Stromal cell of bone marrow (primary cell): ENCODE measurements at places on chromosomes 5 and 9.
A peak's percentile ranks its signal among the peaks of the same experiment; 100 is the strongest.

DNA sequence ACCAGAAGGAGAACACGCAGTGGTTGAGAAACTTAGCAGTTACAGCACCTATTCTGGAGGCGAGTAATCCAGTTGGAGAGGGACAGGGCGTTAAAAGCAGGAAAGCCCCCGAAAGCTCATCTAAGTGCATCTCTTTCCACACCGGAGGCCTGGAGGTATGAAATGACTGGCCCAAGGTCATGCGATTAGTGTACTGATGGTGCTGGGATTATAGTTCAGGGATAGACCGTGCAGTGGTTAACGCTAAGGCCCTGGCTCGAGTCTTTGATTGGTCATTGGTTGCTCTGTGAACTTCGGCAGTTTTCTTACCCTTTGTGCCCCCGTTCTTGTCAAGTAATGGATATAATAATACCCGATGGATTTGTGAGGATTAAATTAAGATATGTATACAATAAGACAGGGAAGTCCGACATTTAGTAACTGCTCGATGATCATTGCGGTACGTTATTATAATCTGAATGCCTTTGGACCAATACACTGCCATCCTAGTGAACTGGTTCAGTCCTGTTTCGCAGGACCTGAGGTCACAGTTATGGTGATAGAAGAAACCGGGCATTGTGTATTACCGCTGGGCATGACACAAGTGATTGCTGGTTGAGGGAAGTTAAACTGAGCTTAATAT lies 960 bp downstream of the CANX start:
- DNase-seq: no peak

- no peak for DNase-seq
Measured at GRCh38 chr5:150141544-150142184, 14.0 kb downstream of the PDGFRB start.

GRCh38 chr5:109863752-109864151 lies 174.0 kb downstream of the MAN2A1 start:
- DNase-seq: peak; percentile 21

- DNase-seq: no peak
Measured at GRCh38 chr5:77957516-77957915, 181.4 kb upstream of the TBCA start.

- DNase-seq: no peak
Measured at GRCh38 chr9:34197756-34198711, 19.2 kb downstream of the UBAP1 start.

GRCh38 chr9:15077946-15078729 lies 167.9 kb upstream of the FREM1 start:
- no peak for DNase-seq

- DNase-seq: no peak
Measured at GRCh38 chr5:154435226-154435625, 10.6 kb upstream of the SAP30L start.

DNA sequence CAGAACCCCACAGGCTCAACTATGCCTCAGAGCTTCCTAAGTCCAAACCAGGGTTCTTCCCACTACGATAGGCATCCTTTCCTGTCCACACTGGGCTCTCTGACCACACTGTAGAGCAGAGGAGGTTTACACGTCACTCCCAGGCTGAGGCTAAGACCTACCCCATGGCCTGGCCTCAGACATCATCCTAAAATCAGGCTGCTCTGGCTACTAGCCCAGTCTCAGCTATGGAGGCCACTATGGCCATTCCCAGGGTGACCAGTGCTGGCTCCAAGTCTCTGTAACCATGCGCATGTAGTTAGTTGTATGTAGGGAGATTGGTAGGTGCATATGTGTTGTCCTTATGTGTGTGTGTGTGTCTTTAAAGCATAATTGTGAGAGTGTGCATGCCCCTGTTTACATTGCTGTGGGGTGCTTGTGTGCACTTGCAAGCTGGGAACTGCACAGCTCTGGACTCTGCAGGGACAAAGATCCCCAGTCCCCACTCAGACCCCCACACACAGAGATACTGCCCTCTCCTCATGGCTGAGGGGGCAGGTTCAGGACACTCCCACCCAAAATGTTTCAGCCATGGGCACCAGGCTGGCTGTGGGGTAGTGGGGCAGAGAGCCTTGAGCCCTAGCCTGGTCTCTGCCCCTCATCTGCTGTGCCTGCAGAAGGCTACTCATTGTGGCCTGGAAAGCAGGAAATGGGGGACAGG lies 12.3 kb downstream of the PDLIM4 start:
- DNase-seq: no peak

- DNase-seq: no peak
Measured at GRCh38 chr9:71042448-71042990, 78.9 kb downstream of the TRPM3 start.

DNA sequence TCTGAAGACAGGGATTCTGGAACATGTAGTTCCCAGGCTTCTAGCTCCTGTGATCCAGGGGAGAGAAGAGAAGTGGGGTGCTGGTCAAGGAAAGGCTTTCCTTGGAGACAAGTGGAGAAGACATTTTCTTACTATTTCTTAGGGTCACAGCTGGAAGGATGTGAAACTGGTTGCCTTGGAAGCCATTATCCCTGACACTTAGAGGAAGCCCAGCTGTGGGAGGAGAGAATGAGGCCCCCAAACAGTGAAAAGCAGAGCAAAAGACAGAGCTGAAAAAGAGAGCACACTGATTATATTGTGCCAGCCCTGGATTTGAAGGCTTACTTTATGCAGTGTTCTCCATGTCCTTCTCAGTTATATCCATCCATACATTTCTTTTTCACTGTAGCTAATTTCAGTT lies 17.5 kb upstream of the SHB start:
- DNase-seq: no peak

- no peak for DNase-seq
Measured at GRCh38 chr9:29213417-29214153, 1640.3 kb upstream of the C9orf72 start.

- no peak for DNase-seq
Measured at GRCh38 chr5:155136216-155136850, 122.8 kb downstream of the KIF4B start.

DNA sequence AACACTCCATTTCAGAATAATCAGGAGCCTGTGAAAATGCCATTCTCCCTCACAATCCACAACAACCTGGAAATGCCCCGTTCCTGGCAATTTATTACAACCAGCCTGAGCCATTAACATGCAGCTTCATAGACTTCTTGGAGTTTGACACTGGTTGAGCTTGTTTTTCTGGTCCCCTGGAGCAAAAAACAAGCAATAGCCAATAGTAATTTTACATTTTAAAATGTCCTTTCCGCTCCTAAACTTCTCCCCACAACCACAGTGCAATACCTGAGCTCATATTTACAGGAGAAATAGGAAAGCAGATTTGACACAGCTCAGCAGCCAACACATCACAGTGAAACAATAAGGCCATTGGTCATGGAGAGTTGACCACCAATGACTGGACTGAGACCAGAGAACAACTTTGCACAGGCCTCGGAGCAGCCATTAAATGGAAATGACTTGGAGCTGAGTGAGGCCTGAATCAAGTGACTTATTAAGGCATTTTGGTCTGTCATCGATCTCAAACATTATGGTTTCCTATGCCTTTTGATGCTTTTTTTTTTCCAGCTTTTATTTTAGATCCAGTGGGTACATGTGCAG lies 73.0 kb downstream of the ENC1 start:
- DNase-seq: no peak

DNA sequence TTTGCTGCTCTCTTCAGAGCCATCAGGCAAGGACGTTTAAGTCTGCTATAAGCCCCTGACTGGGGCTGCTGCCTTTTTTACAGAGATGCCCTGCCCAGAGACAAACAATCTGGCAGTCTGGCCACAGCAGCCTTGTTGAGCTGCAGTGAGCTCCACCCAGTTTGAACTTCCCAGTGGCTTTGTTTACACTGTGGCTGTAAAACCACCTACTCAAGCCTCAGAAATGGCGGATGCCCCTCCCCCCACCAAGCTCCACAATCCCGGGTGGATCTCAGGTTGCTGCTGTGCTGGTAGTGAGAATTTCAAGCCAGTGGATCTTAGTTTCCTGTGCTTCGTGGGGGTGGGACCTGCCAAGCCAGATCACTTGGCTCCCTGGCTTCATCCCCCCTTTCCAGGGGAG lies 59.7 kb upstream of the SNCAIP start:
- DNase-seq: no peak

DNA sequence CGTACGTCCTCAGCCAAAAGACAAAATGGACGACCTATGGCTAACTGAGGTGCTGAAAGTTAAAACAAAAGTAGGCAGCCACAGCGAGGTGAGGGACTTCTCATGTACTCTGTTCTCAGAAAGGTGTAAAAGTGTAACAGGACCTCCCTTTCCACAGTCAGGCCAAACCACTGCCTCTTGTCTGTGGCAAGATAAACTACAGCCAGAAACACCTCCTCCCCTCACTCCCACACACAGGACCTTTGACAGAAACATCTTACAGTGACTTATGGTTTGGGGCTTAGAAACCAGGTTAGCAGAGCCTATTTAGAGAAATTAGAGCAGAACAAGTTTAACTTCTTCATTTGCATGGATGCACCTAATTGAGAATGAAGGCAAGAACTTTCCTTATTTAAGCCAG lies 499.1 kb upstream of the GRIN3A start:
- DNase-seq: no peak

DNA sequence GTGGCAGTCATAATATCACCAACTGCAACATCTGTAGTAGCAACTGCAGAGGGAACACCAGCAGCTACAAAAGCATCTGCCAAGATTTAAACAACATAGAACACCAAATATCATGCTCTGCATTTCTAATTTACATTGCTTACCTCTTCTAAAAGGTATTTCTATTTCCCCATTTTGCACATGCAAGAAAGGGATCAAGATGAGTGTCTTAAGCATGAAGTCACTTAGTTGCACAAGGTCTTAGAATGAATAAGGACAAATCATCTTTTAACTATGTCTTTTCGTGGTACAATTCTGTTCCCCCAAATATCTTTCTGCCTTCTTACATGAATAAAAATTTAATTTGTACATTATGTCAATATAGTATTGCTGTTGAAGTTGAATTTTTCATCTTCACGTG lies 1746.4 kb downstream of the EFNA5 start:
- peak; percentile 15 for DNase-seq

GRCh38 chr9:101840694-101841188 lies 102.3 kb upstream of the GRIN3A start:
- no peak for DNase-seq

GRCh38 chr9:3517377-3518048 lies 8.3 kb downstream of the RFX3 start:
- no peak for DNase-seq

GRCh38 chr9:27429436-27429835 lies 94.7 kb upstream of the IFNK start:
- DNase-seq: no peak

DNA sequence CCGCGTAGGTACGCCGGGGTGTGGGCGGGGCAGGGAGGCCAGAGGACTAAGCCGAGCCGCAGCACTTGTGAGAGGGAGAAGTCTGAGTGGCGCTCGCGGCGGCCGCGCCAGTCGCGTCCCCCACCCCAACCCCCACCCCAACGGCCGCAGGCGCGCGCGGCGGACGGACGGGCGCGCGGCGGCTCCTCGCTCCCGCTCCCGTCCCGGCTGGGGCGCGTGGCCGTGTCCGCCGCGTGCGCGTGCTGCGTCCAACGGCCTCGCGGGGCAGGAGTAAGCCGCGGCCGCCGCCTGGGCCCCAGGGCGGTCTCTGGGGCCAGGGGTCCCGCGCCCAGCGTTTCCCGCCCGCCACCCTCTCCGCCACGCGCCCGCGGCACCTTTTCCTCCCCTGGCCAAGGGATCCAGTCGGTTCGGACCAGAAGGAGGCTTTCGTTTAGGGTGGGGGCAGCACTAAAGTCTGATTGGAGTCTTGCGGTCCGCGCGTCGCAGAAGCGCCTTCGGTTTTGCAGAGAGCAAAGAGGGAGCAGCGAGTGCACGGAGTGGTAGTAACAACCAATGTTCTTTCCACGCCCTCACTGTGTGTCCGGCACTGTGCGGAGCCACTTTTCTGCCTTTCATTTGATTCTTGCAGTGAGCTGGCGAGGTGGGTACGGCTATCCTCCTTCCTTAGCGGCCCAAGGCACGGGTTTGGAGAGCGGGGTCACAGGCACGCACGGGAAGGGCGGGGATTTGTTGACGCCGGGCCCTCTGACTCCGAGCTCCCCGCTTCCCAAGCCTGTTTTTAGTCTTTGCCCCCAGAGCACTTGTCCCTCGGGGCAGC lies 483 bp downstream of the G3BP1 start:
- no peak for DNase-seq

GRCh38 chr9:82275258-82275927 lies 286.8 kb downstream of the SPATA31D1 start:
- DNase-seq: no peak

GRCh38 chr5:35518104-35518503 lies 99.6 kb upstream of the SPEF2 start:
- no peak for DNase-seq

DNA sequence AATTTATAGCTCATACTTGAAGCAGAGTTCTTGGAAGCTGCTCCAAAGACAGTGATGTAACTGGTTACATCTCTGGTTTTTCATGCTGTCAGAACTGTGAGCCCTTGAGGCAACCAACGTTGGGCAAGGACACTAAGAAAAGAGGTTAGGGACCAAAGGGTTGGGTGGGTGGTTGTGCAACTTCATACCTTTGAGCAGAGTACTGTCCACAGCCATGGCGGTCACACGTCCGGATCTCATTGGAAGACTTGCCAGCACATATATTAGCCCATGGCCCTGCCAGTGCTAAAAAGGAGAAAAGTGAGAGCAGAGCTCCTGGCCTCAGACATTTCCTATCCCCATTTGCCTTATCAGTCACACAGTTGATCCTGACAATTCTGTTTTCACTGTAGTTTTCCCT lies 2.1 kb downstream of the LECT2 start:
- no peak for DNase-seq

GRCh38 chr5:43063721-43064171 lies 23.6 kb upstream of the ANXA2R start:
- DNase-seq: no peak

- DNase-seq: no peak
Measured at GRCh38 chr5:129382921-129383672, 77.0 kb upstream of the ADAMTS19 start.

- peak; percentile 54 for DNase-seq
Measured at GRCh38 chr9:115167175-115167574, 49.2 kb upstream of the TNC start.

DNA sequence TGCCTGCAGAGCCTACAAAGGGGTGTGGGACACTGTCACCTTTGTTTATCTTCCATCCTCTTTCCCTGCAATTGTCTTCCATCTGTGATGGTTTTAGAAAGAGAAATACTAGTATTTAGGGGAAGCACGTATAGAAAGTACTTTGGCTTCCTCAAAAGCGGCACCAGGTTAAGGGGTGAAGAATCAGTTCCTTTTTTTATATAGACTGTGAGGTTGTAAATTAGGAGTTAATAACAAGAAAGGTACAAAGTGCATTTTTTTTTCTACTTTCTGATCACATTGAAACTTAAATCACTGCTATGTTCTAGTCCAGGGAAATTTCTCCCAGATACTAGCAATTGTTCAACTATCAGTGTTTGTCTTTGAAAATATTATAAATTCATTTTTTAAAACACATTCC lies 219.3 kb downstream of the CEMIP2 start:
- no peak for DNase-seq

- no peak for DNase-seq
Measured at GRCh38 chr9:73038089-73038509, 85.2 kb upstream of the ALDH1A1 start.

- no peak for DNase-seq
Measured at GRCh38 chr5:88952344-88952743, 69.4 kb upstream of the MEF2C start.
